ENCODE measurements at places on chromosomes 6 and 20.
A peak's percentile ranks its signal among the peaks of the same experiment; 100 is the strongest.

GRCh38 chr20:13745784-13746183, 38.9 kb downstream of the ESF1 start:
- DNase-seq, result no peak

DNA sequence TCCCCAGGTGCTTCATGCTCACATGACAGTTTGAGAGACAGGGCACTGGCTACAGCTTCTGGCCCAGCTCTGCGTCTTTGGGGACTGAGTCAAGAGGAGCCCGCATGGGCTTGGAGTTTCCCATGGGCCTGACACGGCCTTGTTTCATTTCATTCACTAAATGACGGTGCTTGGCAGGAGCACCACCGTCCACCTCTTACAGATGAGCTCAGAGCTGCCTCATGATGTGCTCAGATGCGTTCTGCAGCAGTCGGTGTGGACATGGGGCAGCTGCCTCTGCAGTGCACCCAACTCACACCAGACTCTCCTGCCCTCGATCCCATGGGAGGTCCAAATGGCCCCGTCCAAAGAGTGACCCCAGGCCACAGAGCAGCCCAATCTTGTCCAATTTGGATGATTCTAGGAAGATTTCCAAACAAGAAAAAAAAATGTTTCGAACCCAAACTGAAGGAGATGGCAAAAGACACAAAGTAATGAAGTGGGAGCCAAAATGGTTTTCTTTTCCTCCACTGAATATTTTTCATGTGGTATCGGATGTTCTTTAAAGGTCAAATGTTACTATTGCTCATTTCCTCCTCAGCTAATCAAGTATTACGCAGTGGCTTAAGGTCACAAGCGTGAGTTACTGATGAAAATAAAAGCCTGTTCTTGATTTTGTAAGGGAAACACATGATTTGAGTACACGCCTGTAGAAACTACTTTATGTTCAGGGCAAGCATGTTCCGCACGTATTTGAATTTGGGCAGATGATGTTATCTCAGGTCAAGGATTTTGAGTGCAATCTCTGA, 524.2 kb downstream of the CDH26 start:
- no peak for DNase-seq

GRCh38 chr6:45688180-45688579, 310.4 kb upstream of the SUPT3H start:
- no peak for DNase-seq

DNA sequence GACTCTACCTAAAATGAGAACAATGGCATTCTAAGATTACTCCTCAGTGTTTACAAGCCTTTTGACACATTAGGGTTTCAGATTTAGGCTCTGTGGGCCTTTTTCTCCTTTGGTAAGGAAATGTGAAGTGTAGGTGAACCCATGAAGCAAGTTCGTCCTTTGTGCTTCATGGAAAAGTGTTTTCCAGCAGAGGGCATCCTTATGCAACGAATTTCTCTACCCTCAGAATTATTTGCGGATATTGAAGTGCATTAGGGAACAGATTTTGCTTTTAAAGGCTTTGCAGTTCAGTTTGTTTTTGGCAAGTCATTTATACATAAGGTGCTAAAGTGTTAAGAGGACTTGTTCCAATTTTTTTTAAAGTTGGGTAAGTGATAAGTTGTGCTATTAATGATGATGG, 55.7 kb upstream of the FERMT1 start:
- DNase-seq, result no peak

- DNase-seq, result no peak
These were observed 155.2 kb downstream of the PACRG start for GRCh38 chr6:162882801-162883481.

GRCh38 chr20:1434571-1435336, 31.9 kb downstream of the NSFL1C start:
- peak; percentile 36 for DNase-seq

DNA sequence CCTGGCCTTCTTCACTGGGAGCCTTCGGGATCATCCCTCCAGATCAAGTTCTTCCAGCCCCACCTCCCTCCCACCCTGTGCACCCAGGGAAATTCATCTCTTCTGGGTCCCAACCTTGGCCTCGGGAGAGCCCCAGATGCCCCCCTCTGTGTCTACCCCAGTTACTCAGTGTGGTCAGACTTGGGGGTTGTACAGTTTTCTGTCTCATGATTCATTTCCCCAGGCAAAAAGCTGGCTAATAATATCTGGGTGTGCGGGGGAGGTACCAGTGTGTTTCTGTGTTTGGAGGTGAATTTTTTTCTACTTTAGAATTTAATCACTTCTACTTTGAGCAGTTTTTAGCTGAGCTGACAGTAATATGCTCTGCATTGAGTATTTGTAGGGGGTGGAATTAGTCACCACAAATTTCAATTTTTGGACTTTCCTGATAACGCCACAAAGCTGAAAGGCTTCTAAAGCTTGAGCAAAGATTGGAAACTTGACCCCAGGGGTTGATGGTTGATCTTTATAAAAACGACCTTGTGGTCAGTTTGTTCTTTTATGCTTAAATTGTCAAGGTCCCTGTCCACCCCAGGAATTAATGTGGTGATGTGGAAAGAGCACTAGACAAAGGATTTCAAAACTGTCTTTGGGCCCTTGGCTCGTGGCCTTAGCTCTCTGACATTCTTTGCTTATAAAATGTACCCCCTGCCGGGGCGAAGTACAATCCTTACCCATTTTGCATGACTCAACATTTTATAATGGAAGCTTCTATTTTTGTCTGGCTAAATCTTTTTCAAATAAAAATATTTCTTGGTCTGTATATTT, 284.7 kb upstream of the TAB2 start:
- peak; percentile 69 for DNase-seq

DNA sequence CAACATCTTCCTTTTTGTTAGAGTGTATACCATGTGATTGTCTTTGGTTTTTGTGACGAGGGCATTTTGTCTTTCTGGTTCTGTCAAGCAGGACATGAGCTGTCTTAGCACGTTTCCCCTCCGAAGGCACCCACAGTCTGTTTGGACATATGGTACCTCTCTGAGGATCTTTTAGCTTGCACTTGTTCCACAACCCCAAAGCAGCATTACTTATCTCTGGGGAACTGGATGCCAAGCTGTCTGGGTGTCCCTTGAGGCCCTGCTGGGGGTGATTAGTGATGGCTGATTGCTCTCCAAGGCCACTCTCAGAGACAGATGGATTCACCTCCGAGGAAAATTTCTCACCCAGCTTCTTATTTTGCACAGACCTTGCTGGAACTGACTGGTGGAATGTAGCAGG, 445.0 kb upstream of the CHD6 start:
- DNase-seq, result no peak

DNA sequence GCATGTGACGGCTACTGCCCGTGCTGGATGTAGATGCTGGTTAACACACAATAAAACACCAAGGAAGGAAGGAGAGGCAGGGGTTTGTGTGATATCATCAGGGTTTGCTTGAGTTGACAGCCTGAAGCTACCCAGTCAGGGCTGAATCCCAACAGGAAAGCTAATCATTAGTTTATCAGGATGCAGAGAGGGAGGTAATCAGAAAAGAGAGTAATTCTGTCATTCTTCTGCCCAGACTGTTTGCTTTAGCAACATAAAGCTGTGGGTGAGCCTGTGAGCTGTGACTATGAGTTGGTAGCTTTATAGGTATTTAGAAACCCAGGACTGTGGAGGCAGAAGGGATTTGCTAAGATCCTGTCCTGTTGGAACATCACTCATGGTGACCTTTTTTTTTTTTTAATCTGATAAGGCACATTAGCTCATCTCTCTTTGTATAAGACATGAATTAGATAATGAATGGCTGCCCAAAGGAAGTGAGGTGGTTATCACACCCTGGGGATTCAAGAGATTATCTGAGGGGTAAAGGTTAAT, 79.3 kb downstream of the CAP2 start:
- no peak for DNase-seq

GRCh38 chr20:35586751-35587425, 28.7 kb upstream of the SPAG4 start:
- no peak for DNase-seq

DNA sequence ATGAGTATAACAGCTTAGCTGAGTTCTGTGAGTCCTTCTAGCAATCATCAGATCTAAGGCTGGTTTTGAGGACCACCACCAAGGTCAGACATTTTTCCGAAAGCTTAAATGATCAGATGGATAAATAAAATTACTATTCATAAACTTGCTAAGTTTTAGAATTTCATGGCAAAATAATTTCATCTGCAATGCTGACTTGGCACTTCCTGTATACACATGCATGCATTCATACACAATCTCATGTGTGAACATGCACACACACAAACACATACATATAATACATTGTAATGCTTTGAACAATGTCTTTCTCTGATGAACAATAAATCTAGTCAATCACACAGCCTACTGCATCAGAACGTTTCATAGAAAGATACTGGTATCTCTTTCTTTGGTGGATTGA, 1068.3 kb downstream of the HACE1 start:
- DNase-seq, result no peak

- DNase-seq, result no peak
These were observed 6.1 kb upstream of the ARID1B start for GRCh38 chr6:156771047-156771446.

GRCh38 chr6:414447-414846, 22.9 kb downstream of the IRF4 start:
- DNase-seq, result no peak

DNA sequence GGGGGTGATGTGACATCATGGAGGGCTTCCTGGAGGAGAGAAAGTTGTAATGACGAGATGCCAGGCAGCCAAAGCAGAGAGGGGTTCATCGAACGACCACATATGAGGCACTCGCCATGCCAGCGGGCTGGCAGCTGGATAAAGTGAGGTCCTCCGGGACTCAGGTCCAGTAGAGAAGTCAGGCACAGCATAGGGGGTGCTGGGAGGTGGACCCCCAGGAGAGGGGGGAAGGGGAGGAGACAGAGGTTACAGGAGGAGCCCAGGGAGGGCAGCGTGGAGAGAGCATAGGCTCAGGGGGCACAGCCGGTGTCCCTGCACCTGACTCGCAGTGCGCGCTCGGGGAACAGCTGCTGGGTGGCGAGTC, 174.7 kb downstream of the BMP7 start:
- DNase-seq, result no peak

- DNase-seq, result no peak
These were observed 93.9 kb downstream of the JAG1 start for GRCh38 chr20:10579942-10580341.

All from AG04449 (cell line).